ENCODE measurements at places on chromosomes 11 and 22. TPM values are rescaled to one million over a fixed set of nuclear protein-coding genes. Genes with fewer than 3 reads are reported as not detected.
A peak's percentile ranks its signal among the peaks of the same experiment; 100 is the strongest.

DNA sequence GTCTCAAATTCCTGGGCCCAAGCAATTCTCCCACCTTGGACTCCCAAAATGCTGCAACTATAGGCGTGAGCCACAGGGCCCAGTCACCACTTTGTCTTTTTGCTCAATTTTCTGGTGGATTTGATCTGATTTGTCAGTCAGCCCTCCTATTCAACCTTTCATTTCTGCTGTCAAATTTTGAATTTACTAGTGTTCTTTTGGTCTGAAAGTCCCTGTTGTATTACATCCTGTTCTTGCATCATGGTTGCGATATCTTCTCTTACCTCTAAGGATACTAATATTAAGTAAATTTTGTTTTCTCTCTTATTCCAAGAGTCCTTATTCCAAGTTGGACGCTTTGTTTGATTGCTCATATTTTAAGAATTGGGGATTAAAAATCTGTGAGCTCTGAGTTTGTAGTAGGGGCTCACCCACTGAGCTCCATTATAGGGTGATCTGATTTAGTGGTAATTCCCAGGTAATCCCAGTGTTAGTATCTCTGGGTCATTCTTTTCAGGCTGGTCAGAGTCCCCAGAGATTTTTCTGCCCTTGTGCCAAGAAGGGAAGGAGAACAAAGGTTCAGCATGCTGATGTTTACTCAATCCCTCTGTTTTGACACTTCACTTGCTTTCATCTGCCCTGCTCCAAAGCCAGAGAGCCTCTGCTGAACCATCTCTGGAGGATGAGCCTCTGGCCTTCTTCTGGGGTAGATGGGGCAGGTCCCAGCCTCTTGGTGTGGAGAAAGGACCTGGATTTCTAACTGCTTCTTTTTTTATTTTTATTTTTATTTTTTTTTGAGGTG is 10.0 kb downstream of the UPB1 start:
- DNase-seq, result no peak

- no peak for DNase-seq
Observed at GRCh38 chr11:43899094-43899493, 18.5 kb downstream of the ALKBH3 start.

GRCh38 chr11:130798280-130798679 is 118.0 kb downstream of the SNX19 start:
- no peak for DNase-seq

DNA sequence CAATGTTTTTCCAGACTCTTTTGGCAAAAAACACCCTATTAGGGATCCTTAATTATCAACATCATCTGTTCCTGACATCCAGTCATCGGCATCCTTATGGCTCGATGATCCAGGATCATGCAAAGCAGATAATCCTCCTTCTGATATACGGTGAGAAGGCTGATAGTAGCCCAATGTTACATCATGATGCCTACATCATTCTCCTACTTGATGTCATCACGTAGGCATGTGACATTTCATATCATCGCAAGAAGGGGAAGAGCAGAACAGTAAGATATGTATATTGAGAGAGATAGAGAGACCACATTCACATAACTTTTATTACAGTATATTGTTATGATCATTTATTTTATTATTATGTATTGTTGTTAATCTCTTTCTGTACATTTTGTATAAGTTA is 168.6 kb downstream of the ADAMTS15 start:
- no peak for DNase-seq

DNA sequence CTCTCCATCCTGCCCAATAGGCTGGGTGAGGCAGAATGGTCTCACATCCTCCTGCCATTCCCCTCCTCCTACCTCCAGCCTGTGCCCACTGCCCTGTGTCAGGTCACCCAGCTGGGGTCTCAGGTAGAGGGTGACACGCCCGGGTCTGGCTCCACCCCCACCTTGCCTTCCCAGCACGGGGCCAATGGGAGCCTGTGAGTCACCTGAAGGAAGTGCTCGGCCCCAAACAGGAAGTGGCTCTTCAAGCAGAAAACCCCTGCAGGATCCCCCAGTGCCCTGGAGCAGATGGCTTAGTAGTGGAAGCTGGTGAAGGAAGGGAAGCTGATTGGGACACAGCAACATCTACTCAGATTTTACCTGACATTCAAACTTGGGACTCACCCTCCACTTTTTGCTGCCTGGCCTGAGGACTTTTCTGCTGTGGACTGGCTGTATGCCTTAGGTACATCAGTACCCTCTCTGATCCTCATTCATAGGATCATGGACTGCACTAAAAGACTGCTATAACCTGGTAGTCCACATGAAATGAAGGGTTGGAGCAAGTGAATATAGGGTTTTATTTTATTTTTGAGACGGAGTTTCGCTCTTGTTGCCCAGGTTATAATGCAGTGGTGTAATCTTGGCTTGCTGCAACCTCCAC is 33.4 kb downstream of the GDPD5 start:
- DNase-seq, result peak; percentile 30

DNA sequence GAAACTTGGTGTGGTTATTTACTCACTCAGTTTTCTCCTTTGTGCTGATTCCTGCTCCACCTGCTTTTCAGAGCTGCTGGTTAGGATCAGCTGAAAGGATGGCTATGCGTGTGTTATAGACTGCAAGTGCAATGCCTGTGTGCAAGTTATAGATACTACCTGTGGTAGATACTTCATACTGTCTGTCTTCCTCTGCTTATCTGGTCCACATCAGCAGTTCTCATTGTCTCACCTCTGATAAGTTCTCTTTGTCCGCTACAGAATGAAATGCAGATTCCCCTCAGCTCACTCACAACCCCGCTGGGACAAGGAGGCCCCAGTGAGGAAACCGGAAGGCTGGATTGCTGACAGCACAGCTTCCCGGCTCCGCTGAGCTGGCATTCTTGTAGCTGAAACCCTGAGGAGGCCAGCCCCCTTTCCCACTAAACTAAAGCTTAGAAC is 37.5 kb upstream of the LYVE1 start:
- DNase-seq, result peak; percentile 46

DNA sequence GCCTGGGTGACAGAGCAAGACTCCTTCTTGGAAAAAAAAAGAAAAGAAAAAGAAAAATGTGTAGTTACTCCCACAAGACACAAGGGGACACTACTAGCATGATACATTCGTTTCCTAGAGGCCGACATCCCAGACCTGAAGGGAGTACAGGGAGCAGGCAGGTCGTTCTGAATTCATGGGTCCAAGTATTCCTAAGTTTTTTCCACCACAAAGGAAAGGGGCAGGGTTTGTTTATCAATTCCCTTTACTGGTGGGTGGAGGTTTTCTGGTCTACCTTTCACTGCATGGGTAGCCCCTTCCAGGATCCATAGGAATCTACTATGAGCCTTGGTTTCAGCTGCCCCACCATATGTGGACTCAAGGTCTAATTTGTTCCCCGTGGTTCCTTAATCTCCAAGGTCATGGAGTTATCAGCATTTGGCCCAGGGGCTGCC is 11.8 kb downstream of the TIGD3 start:
- peak; percentile 83 for DNase-seq

DNA sequence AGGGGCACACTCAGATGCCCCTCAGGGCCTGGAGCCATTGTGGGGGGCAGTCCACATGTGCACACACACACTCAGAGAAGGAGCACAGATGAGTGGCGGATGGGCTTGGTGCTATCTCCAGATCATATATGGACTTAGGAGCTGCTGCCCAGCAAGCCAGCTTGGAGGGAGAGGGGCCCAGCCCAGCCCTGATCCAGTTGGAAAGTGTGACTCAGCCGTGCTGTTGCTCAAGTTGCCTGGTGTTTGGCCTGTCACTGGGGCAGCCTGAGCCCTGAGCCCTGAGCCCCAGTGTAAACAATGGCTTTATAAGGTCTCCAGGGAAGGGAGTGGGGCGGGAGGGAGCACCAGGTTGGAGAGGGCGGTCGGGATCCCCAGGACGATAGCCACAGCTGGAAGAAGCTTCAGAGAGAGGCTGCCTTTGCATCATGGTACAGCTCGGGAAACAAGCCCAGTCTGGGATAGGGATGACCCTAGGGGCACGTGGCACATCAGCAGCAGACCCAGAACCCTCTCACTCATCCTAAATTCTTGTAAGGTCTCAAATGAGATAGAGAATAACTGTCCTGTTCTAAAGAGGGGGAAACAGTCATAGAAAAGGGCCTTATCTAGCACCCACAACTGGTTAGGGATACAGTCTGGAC is 4.8 kb downstream of the SELENOM start:
- no peak for DNase-seq

- no peak for DNase-seq
Observed at GRCh38 chr11:11363674-11364073, 10.6 kb upstream of the CSNK2A3 start.

DNA sequence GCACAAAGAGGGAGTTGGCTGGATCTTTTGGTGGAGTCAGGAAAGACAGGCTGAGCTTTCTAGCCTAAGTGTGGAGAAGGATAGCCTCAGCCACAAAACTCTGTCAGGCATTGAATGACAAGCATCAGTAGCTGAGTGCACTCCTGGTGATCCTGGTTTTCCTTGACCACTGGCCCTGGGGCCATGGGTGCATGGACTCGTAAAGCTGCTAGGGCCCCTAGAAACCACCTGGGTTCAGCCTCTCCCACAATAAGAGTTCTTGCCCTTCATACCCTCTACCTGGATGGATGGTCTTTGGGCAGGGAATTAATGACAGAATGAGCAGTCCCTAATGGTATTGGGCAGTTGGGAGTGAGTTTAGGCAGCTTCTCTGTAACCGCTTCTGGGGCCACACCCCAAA is 22.9 kb downstream of the TUB start:
- DNase-seq, result no peak

DNA sequence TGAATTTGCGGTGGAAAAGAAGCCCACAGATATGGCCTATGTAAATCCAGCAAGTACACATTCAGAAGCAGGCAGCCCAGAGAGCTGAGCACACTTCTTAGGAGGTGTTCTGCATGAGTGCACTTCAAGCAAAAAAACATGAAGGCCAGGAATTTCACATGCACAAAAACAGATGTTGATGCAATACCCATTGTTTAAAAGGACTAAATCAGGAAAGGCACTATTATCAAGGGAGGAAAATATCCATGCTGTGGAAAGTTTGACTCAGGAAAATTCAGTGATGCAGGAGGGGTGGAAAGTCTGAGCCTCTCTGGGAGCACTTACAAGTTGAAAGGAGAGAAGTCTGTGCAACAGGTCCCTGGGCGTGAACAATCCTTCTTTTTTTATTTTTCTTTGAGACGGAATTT is 15.8 kb upstream of the CARS1 start:
- DNase-seq, result no peak

DNA sequence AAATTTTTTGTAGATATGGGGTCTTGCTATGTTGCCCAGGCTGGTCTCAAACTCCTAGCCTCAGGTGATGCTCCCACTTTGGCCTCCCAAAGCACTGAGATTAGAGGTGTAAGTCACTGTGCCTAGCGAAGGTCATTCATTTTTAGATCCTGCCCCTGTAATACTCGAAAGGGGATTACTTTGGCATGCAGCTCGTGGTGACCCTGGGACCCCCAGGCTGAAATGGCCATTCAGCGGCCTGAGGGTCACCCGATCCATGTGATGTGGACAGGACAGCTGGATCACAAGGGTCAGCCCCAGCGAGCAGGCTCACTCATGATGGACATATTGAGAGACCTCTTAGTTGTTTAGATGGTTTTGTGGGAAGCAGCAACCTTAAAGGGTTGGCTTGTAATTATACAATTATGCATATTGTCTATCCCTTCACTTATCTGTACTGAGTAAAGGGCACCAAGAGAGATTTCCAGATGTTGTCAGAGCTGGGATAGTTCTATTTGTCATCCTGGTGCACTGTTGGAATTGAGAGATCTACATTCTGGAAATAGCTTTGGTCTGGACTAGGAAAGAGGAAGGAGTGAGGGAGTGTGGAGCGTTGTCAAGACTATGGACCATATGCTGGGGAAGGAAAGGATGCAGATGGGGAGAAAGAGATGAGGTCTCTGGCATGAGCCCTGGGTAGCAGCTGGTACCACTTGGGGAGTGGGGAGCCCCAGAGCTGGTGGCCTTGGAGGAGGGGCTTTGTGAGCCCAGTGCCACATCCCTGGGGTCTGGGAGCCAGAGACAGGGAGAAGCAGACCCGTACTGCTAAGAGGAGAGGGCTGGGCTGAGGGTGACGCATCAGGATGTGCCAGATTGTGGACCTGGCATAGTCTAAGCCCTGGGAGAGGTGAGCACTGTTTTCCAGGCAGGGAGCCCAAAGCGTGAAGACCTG is 15.5 kb downstream of the RHBDD3 start:
- DNase-seq, result no peak

GRCh38 chr11:18804199-18804999 is 12.8 kb upstream of the PTPN5 start:
- no peak for DNase-seq

GRCh38 chr22:39091126-39092081 is 5.6 kb upstream of the APOBEC3H start:
- no peak for DNase-seq

DNA sequence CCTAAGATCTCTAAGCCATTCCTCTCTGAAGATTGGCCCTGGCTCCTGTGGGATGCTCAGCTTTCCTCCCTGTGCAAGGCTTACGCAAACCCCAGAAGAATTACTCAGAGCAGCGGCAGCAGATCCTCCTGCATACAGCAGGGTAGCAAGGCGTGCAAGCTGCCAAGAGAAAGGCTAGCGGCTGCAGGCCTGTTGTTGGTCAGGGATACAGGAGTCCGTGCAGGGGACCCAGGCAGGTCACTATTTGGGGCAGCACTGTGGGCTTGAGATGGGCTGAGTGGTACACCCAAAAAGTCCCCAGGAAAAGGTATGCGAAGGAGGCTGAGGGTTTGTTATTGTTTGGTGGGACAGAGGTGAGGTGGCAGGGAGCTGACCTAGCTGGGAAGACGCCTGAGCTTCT is 1.5 kb downstream of the GLB1L2 start:
- DNase-seq, result no peak

- no peak for DNase-seq
Observed at GRCh38 chr11:18700375-18700774, 1.8 kb downstream of the TMEM86A start.

- DNase-seq, result no peak
Observed at GRCh38 chr11:96194581-96195374, 148.2 kb downstream of the MAML2 start.

GRCh38 chr11:60925868-60926267 is 1.6 kb downstream of the TMEM132A start:
- DNase-seq, result no peak

Gene TMPRSS6
- not detected for total RNA-seq

Gene SCGB1C1
- total RNA-seq, result not detected

Gene MIOX
- total RNA-seq, result not detected

Gene TMA7B
- total RNA-seq, result 11.2 TPM

Gene ZBTB16
- 0.18 TPM for total RNA-seq

Gene SLC25A18
- not detected for total RNA-seq

Gene CTSD
- 116 TPM for total RNA-seq

Gene ZP1
- total RNA-seq, result not detected

Data from K562 (cell line).